ENCODE measurements at places on chromosomes 1 and 21.

GRCh38 chr1:154972517-154973343, 1.8 kb upstream of the CKS1B start:
- no peak for DNase-seq

DNA sequence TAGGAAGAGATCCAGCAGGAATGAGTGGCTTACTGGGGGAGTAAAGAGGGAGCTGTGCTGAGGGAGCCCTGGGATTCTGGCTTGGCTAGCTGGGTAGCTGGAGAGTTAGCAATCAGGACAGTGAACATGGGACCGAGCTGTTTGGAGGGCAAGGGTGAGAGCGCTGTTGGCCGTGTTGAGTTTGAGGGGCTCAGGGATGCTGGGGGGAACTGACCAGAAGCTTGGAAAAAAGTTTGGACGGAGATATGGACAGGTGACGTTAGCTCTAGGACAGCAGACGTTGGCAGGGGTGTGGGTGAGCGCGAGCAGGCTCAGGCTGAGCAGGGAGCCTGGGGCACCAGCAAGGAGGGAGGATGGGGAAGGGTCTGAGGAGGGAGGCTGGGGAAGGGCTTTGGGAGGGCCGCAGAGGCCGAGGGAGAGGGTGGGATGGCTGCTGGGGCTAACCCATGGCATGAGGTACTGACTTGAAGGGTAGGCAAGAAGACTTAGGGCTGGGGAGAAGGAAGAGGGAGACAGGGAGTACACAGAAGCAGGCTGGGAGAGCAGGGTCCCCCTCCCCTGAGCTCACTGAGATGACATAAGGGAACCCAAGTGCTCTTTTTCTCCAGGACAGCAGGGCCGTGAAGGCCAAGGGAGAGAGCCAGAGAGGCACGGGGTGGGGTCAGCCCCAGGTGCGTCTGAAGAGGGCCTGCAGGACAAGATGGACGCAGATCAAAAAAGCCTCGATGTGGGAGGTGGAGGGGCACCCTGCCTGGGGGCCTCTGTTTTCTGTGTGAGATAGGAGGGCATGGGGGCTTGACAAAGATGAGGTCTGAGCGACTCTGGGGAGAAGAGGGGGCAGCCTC, 8.2 kb downstream of the SH2D2A start:
- DNase-seq, result no peak

DNA sequence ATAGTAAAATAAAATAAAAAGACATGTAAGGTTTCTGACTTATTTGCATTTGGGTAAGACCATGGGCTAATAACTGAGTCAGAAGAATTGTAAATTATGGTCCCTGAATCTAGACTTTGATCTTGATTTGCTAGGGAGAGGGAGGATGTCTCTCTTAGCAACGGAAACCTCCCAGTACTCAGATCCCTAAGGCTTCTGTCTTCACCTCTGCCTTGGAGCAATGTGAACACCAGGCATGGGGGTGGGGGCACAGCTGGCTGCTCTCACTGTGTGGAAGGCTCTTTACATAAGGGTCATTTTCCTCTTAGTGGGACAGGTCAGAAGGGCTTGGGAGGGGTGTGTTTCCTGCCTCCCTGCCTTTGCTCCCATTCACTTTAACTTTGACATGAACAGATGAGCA, 17.0 kb upstream of the TMEM54 start:
- DNase-seq, result no peak

GRCh38 chr1:152168535-152168868, 9.5 kb upstream of the RPTN start:
- DNase-seq, result no peak

DNA sequence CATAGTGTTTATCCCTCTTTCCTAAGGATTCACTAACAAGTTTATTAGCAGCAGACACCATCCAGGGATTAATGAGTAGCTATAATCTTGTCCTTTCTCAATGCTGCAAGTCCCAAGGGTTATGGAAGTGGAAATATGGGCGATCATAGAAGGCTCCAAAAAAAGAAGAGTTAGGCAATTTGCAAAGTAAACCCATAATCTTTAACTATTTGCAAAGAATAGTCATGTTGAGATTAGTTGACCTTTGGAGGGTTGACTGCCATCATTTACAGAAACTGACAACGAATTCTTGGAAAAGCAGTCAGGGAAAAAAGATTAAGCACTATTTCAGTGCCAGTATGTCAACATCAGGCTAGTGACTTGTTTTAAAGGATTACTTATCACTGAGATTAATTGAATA, 169.9 kb downstream of the KCNT2 start:
- no peak for DNase-seq

- DNase-seq, result no peak
These were observed 28.4 kb downstream of the ZBTB17 start for GRCh38 chr1:15947382-15948090.
